ENCODE measurements at places on chromosomes 7 and 10.

- no peak for DNase-seq
These were observed at the start of gene MEOX2 for GRCh38 chr7:15686295-15686956. TSS of gene MEOX2 (minus strand) at chr7:15686683. CDS start at chr7:15686402, 281 bp downstream.

DNA sequence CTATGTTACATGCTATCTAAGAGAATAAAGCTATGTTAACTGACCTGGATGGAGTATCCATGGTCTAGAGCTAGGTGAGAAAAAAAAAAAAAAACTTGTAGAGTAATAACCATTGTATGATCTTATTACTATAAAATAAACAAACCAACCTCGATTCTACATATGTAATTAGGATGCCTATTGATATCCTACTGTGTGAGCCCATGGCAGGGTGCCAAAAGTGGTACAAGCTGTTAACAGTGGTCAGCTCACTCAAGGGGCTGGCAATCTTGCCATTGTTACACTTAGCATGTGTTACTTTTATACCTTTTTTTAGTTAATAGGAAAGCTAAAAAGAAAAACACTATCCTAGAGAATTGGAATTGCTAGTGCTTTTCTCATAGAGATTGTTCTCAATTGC lies 13.5 kb upstream of the IL6 start:
- no peak for DNase-seq

- no peak for DNase-seq
These were observed at the start of gene SLC35G1 for GRCh38 chr10:93893646-93894515. TSS of gene SLC35G1 (plus strand) at chr10:93893978. CDS start at chr10:93894034, 56 bp downstream.

GRCh38 chr10:44854693-44855350 lies 56.3 kb upstream of the TMEM72 start:
- no peak for DNase-seq

DNA sequence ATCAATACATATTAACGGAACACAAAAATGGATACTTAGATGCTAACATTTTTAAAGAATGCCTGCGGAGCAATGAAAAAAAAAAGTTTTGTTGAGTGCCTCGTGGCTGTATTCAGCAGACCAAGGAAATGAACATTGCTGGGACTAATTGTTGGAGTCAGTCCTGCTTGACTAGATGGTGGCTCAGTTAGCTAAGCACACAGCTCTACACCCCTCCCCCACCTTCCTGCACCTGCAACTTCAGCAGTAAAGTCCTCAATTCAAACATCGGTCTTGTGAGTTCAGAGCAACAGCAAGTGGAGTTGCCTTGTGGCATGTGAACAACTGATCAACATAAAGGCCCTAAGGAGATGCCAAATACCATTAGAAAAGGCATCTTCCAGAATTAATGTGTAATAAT lies 326.0 kb upstream of the NPSR1 start:
- no peak for DNase-seq

- no peak for DNase-seq
These were observed 441 bp upstream of the VENTX start for GRCh38 chr10:133237241-133237587.

GRCh38 chr10:69687426-69687825 lies 57.4 kb downstream of the FAM241B start:
- DNase-seq, result no peak

DNA sequence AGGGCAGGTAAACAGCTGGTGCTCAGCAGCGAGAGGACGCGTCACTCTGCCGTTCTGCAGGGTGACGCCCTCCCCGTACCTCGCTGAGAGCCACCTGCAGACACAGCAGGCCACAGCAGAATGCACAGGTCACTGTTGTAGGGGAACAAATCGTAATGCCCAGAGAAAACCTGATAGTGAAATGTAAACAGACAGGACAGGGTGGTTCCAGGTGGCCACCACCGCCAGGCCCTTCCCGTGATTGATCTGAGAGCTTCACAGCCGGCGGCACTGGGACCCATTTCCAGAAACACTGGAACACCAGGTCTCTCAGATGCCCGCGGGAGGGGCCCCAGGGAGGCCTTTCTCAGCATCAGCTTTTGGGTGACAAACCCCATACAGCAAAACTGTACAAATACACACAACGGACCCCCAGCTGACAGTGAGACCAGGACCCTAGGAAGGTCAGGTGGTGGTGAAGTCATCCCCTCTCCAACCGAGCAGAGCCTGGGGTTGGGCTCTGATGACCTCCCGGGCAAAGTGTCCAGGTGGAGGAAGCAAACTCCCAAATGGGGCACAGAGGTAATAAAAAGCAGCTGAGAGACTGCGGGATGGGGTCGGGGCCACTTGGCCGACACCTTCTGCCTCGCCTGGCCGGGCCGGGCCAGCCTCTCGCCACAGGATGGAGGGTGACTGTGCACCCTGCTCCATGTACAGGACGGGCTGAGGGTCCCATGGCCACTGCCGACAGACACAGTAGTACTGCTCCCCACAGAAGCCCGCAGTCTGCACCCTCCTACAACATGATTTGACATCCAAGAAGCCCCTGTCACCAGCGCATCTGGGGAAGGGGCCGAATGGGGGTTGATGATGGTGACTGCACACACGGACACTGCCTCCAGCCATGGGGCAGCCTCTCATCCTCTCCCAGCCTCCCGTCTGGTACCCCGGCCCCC lies 4.6 kb downstream of the BHLHA15 start:
- DNase-seq, result no peak

DNA sequence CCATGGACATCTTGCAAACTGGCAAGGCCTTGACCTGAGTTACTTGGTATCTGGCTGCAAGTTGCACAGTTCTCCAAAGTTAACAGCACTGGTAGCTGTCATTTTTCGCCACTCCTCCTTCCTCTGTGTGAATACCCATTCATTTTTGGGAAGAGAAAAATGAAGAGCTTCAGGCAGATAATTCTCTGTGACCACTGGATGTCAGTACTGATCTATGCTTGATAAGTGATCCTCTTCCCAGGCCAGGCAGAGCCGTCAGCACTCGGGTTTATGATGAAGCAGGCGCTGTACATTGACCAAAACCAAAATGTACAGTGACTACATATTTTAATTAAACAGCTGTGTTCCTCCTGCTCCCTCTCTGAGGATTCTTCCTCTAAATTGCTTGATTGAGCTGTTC lies 55.9 kb upstream of the PDZD8 start:
- peak; percentile 17 for DNase-seq

DNA sequence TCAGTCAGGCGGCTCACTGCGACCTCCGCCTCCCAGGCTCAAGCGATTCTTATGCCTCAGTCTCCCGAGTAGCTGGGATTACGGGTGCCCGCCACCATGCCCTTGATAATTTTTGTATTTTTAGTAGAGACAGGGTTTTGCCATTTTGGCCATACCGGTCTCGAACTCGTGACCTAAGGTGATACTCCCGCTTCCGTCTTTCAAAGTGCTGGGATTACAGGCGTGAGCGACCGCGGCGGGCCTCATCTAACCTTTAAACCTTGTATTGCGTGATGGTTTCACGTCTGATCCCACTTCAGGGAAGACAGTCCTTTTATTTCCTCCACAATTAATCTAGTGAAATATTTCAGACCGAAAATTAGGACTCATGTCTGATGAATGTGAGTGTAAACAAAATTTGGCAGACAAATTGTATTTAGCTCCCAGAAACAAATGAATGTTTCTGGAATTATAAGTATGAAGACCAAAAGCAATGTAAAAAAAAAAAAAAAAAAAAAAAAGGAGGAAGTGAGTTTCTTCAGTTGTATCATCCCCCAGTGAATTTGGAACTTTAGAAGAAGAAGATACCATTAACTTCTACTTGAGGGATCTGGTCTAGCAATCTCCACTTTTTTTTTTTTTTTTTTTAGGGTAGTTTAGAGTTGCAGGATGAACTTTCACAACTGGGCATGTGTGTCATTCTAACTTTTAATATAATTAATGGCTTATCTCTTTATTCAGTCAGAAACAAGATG lies 1.6 kb downstream of the NUP42 start:
- no peak for DNase-seq

DNA sequence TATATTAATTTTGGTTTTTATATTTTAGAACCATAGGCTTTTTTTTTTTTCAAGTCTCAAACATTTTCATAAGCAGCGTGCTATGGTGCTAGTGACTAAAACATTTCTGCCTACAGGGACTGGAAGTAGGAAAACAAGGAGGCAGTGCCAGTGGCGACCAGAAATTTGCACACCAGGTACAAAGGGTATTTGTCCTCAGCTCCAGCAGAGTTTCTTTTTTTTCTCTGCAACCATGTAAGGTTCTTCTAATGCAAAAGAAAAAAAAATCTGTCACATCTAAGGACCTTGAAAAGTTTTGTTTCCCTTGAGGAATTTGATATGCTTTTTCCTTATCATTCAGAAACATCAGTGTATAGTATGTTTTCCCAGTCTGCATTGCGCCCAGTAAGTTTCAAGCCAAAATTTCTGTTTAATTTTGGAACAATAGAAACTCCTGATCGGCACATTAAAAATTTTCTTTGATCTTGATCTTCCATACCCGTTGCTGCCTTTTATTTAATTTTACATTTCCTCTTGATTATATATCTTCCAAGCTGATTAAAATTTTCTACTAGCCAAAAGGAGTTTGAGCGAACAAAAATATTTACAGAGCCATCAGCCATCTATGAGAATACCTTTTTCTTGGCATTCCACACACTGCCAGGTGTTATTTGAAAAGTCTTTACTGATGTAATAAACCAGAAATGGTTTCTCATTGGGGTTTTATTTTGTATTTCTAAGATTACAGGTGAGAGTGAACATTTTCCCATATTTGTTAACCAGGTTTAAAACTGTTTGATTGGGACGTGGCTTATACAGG lies 956 bp upstream of the KLHDC10 start:
- no peak for DNase-seq

- DNase-seq, result no peak
These were observed 22.3 kb downstream of the BRAF start for GRCh38 chr7:140902303-140902953.

GRCh38 chr7:113912876-113913275 lies 5.9 kb downstream of the PPP1R3A start:
- no peak for DNase-seq

GRCh38 chr10:104441329-104442000 lies 87.8 kb downstream of the CFAP58 start:
- DNase-seq, result peak; percentile 92

DNA sequence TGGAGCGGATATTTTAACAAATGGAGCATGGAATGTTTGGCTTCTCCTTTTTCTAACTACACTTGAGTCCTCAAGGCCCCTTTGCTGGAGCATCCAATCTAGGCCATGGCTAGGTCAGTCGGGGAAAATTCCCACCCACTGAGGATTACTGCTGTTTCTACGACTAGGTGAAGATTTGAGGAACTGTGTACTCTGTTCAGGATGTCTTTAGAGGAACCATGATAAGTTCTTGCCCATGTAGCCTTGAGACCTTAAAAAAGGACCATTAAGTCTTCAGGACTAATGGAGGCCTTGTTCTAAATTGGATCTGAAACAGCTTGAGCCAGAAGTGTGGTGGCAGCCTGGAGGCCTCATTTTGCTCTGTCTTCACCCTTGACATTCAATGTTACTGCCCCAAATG lies 6.2 kb downstream of the AGK start:
- no peak for DNase-seq

- DNase-seq, result no peak
These were observed 7.8 kb upstream of the GPR141 start for GRCh38 chr7:37675749-37676148.

DNA sequence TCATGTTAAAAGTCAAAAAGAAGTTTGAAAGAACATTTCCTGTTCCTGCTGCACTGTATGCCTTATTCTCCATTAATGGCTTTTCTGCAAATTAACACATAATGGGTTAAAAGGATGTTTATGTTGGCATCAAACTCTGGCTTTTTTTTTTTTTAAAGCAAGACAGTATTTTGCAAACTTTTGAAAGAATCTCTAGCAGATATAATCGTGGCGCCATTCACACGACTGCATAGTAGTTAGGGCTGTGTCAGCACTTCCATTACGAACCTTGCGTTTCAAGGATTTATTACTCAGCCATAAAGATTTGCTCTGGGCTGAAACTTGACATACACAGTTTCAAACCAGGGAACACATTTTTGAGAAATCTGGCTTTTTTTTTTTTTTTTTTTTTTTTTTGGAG lies 207.8 kb downstream of the DYNC1I1 start:
- DNase-seq, result no peak

DNA sequence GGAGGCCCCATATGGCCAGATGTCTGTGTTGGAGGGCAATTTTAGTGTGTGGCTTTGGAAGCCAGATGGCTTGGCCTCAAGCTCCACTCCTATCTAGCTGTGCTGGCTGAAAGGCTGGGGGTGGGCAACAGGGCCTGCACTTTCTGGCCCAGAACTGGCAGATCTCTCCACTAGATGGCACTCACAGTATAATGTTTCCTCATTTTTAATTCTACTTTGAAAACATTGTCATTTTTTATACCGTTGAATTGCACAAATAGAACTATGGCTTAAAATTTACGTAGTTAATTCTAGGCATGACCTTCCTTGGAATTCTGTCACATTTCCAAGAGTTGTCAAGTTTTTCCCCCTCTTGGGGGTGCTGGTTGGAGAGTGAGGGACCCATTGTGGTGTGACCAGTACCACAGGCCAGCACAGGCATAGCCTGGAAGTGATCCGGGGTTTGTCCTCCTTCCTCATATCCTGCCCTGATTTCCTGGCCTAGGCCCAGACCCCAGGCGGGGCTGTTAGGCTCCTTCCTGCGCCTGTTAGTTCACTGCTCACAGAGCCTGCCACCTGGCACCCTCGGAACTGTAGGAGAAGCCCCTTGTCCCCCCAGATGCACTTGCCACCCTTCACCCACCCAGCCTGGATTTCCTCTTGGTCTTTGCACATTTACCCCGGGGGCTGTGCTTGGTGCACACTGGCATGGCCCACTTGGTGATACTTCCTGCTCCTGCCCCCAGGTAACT lies 52.8 kb downstream of the ARHGAP22 start:
- no peak for DNase-seq

DNA sequence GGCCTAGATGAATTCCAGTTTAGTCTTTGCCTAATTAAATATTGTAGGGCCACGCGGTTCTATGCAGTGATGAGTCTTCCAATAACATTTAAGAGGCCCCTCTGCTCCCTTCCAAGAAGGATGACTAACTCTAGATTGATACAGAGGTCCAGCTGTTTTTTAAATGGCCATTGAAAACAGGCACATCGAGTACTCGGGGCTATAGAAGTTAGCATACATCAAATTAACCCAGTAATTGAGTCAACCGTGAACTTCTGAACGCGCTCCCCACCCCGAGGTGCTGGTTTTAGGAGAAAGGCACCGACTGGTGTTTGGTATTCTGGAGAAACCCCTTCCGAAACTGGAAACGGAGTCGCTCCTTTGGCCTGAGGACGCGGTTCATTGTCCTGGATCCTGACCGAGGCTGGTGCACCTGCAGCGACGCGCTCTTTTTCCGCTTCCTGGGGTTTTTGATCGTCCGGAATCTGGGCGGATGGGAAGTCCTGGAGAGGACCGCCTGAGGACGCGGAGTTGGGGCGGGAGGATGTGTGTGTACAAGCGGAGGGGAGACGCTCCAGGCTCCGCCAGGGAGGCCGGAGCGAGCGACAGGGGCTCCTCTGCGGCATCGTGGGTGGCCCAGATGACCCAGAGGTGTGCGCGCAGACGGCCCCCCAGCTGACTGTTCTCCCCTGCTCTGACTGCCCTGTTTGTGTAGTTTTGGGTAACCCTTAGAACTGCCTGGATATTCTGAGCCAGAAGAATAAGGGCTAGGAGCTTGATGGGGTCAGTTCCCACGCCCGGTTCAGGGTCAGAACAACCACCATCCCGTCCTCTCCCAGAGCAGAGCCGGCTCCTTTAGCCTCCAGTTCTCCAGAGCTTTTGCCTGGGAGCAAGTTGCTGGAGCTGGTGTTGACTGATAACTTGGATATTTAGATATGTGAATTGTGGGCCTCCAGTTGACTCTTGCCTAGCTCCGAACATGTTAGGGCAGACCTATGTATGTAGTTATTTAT lies 711 bp downstream of the FAM221A start:
- no peak for DNase-seq
